Retinal pigment epithelial cell (primary cell): ENCODE measurements at places on chromosomes 13 and 19.
A peak's percentile ranks its signal among the peaks of the same experiment; 100 is the strongest.

DNA sequence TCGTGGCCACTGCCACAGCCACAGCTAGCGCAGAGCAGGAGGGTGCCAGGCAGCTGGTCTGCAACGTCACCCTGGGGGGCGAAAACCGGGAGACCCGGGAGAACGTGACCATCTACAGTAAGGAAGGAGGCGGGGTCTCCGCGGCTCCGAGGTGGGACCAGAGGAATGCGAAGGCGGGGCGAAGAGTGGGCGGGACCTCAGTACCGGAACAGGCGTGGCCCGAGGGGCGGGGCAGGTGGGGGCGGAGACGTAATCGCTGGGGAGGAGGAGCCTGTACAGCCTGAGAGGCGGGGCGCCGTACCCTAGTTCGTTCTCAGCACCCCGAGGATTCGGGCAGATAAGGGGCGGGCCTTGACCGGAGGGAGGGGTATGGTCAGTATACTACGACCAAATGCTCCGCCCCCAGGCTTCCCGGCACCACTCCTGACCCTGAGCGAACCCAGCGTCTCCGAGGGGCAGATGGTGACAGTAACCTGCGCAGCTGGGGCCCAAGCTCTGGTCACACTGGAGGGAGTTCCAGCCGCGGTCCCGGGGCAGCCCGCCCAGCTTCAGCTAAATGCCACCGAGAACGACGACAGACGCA lies 2.5 kb downstream of the ICAM5 start:
- no peak for DNase-seq

- no peak for DNase-seq
These were observed 1.9 kb downstream of the CDC42EP5 start for GRCh38 chr19:54470991-54471782.

- DNase-seq = no peak
These were observed 5.4 kb downstream of the FUT5 start for GRCh38 chr19:5864725-5865486.

GRCh38 chr13:112179421-112179820 lies 112.5 kb downstream of the SOX1 start:
- no peak for DNase-seq

DNA sequence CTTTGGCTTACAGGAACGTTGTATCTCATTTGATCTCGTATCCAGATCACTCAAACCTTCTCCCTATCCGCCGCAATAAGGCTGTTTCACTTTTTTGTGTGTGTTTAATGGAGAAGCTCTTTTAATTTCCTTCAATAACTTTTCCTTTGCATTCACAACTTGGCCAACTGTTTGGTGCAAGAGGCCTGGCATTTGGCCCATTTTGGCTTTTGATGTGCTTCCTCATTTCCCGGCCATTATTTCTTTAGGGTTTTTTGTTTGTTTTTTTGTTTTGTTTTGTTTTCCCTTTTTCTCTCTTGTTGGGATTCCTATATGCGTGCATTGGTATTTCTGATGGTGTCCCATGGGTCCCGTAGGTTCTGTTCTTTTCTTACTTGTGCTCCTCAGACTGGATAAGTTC lies 6.1 kb upstream of the UPF3A start:
- no peak for DNase-seq

DNA sequence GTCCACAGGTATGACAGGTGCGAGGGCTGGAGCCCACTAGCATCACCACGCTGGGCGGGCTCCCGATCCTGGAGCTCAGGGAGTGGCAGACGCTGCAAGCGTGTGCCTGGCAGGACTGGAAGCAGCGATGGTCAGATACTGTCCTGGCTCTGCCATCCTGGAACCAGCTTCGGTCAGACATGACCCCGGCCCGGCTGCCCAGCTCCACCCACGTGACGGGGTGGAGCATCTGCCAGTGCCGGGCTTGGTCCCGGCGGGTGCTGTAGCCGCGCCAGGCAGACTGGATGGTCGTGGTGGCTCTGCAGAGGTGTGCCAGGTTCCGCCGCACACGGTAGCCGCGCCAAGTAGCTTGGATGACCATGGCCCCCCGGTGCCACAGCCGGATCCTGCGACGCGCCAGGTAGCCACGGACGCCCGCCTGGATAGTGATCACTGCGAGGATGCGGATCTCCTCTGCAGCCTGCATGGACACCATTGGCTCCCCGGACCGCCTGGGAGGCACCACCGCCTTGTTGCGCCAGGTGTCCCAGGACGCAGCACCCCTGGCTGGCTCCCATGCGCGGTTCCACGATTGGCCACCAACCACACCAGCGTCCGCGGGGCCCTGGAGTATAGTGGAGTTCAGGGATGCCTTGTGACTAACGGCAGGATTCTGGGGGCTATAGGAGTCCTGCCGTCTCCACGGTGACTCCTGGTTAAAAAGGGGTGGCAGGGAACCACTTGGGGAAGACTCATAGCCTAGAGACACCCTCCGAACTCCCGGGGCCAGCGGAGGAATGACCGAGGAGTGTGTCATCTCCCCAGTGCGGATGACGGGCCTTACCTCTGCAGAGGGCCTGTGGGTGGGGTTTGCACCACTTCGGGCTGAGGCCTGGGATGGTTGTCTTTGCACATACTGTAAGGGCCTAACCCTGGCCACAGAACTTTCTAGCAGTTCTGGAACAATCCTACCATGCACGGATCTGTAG lies 16.5 kb downstream of the IQCN start:
- DNase-seq = no peak

DNA sequence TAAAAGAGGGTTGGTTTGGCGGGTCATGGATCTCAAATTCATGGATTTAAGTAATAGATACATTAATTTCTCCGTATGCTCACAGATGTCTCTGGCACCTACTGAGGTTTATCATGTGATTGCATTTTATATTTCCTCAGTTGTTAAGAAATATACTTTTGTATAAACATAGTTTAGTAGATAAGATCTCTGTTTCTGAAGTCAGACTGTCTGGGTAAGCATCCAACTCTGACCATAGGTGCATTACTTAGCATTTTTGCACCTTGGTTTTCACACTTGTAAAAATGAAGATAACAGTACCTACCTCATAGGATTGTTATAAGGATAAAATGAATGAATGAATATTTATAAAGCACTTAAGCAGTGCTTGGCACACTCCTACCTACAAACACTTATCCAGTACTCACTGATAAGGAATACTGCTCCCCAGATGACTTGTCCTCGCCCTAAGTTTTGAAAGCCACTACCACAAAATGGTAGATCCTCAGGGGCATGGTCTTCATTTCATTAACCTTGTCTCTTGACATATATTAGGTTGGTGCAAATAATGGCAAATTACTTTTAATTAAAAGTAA lies 26.5 kb downstream of the COMMD6 start:
- no peak for DNase-seq

DNA sequence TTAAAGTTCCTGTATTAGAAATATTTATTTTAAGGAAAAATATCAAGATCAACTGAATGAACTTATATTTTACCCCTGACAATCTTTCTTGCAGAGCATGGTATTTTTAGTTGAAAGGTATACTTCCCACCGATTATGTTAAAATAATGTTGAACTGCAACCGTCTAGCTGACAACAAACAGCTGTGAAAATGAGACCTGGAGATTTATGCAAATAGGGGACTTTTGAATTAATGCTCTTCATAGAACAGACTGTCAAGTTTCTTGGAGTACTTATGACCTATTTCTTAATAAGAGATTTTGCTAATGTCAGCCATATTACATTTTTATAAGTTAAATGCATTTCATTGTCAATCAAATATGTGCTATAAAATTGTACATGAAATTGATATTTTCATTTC lies 210.9 kb downstream of the NALCN start:
- no peak for DNase-seq

GRCh38 chr19:21704320-21704719 lies 63.1 kb downstream of the ZNF100 start:
- DNase-seq = no peak

DNA sequence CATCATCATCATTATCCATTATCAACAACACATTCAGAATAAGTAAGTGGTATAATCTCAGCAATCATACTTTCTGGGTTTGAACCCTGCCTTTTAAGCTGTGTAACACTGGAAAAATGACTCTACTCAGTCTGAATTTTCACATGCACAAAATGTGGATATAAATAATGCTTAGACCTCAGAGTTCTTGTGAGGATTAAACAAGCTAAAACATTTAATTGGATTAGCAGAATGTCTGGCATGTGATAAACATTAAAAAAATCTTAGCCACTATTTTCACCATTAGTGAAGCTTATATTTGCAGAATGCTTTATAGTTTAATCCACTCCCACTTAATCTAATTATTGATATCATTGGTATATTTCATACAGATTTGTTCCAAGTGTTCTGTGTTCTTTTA lies 412.3 kb downstream of the RFC3 start:
- peak; percentile 92 for DNase-seq

DNA sequence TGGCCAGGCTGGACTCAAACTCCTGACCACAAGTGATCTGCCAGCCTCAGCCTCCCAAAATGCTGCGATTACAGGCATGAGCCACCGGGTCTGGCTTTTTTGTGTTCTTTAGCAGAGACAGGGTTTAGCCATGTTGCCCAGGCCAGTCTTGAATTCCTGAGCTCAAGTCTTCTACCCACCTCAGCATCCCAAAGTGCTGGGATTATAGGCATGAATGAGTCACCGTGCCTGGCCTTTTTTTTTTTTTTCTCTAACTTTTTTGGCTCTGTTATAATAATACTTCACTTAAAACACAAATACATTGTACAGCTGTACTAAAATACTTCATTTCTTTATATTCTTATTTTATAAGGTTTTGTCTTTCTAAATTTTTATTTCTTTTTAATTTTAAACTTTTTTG lies 599.5 kb upstream of the PCDH9 start:
- DNase-seq = peak; percentile 12

DNA sequence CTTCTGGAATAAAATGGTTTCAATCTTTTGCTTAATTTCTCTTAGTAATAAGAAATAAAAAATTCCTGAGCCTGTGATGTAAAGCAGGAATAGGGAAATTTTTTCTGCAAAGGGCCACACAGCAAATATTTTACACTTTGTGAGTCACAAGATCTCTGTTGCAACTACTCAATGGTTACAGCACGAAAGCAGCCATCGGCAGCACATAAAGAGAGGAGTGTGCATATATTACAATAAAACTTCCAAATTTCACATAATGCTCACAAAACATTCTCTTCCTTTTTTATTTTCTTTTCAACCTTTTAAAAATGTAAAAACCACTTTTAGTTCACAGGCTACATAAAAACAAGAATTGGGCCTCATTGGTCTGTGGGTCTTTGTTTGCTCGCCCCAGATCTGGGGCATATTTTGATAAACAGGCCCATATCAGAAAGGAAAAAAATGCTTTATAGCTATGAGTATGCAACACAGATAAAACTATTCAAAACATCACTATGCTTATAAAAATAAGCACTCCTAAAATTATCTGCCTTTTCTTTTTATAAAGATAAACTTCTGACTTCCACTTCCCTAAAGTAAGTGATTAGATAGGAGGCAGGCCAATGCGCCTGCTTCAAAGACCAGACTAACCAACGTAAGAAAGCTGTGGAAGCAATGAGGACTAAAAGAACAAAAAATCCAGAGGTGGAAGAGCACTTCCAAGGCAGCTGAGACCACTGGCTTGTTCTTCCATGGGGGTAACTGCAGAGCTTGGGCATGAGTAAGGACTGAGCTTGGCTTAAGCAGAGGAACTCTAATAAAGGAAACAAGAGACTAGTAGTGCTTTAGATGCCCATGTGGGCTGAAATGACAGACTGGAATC lies 26.5 kb downstream of the MYCBP2 start:
- DNase-seq = peak; percentile 24

- no peak for DNase-seq
These were observed 6.3 kb upstream of the PVR start for GRCh38 chr19:44637390-44637764.

GRCh38 chr13:74620711-74621110 lies 486.5 kb upstream of the KLF12 start:
- no peak for DNase-seq

- DNase-seq = no peak
These were observed 320.6 kb downstream of the FOXO1 start for GRCh38 chr13:40345654-40346372.

GRCh38 chr13:35839806-35840205 lies 291.4 kb downstream of the DCLK1 start:
- DNase-seq = no peak

DNA sequence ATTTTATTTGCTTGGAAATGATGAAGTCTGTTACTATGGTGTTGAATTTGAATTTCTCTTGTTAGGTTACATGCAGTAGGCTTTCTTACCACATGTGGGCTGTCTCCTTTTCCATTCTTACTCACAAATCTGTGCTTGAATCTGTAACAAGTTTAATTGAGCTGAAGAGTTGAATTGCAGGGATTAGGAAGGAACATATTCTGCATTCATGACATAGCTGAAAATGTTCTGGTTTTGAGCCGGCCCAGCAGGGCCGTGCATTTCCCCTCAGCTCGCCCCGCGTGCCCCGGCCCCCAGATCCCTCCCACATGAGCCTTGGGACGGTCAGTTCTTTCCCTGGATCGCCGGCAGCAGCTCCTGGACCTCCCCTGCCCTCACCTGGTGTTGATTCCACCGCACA lies 28.1 kb downstream of the TFDP1 start:
- DNase-seq = peak; percentile 72

DNA sequence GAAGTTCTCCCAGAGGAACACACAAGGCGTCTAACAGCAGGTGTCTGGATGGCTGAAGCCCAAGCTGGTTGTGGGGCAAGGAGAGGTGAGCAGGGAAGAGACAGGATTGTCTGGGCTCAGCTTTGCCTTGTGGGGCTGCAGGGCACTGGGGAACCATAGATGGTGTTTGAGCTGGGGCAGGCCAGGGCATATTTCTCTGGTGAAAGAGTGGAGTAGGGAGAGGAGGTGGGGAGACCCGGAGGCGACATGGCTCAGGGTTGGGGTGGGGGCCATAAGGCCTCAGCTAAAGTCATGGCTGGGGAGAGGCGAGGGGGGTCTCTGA lies 5.4 kb upstream of the PALM start:
- DNase-seq = no peak

GRCh38 chr19:38665219-38665931 lies 17.9 kb downstream of the ACTN4 start:
- DNase-seq = no peak

DNA sequence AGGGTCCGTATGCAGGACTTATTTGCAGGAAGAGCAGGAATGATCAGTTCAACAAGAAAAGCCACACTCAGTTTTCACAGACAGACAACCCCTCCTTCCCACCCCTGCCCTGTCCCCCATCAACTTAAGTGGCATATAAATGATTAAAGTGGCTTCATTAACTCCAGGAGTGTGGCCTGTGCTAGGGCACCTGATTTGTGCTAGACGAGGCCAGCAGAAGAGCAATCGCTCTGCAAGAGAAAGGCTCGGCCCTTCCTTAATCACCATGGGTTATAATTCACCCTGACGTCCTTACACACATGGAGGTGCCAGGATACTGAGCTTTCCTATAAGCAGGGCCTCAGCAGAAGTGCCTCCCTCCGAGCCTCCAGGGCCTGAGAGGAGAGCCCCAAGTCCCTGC lies 14.6 kb downstream of the C19orf12 start:
- no peak for DNase-seq

- no peak for DNase-seq
These were observed 44.7 kb downstream of the PSPC1 start for GRCh38 chr13:19737844-19738557.

- DNase-seq = no peak
These were observed 637.6 kb upstream of the ARGLU1 start for GRCh38 chr13:107205318-107206104.

GRCh38 chr19:35030257-35031071 lies at the start of gene SCN1B:
TSS of gene SCN1B (plus strand) at chr19:35030470. CDS start at chr19:35030821, 351 bp downstream.
- DNase-seq = no peak

- DNase-seq = no peak
These were observed 561.0 kb upstream of the KLF12 start for GRCh38 chr13:74695021-74695800.

- DNase-seq = no peak
These were observed 30.1 kb downstream of the SCEL start for GRCh38 chr13:77565635-77566034.

GRCh38 chr19:10653482-10653731 lies 739 bp upstream of the ILF3 start:
- no peak for DNase-seq
